GM12878 (cell line): ENCODE measurements at places on chromosomes 1 and 21. TPM values are rescaled to one million over a fixed set of nuclear protein-coding genes. Genes with fewer than 3 reads are reported as not detected.

The CITED4 gene
- polyA plus RNA-seq: 0.10 TPM in 1 of 2 replicates, not detected in the other

The S100A7A gene
- polyA plus RNA-seq: not detected in 2 replicates

The PADI2 gene
- 0.17 and 0.33 TPM in 2 replicates for polyA plus RNA-seq

The OR2T2 gene
- polyA plus RNA-seq: 0.83 and 0.86 TPM in 2 replicates

The AKR7A3 gene
- 0.23 and 0.28 TPM in 2 replicates for polyA plus RNA-seq

The ADAMTS4 gene
- polyA plus RNA-seq: 0.05 TPM in 1 of 2 replicates, not detected in the other

The C8A gene
- not detected in 2 replicates for polyA plus RNA-seq
